Transverse colon (tissue), 4 donors: ENCODE measurements at places on chromosomes 4 and X. TPM values are rescaled to one million over a fixed set of nuclear protein-coding genes. Genes with fewer than 3 reads are reported as not detected.
A peak's percentile ranks its signal among the peaks of the same experiment; 100 is the strongest.

GRCh38 chrX:134713618-134714107 is 55.4 kb upstream of the PLAC1 start:
- no peaks in the 10 kb centered on the region for H3K27me3 ChIP-seq
- no peaks in the 10 kb centered on the region for H3K36me3 ChIP-seq
- no peak overlapping the region for H3K27ac ChIP-seq
- no peak for DNase-seq

DNA sequence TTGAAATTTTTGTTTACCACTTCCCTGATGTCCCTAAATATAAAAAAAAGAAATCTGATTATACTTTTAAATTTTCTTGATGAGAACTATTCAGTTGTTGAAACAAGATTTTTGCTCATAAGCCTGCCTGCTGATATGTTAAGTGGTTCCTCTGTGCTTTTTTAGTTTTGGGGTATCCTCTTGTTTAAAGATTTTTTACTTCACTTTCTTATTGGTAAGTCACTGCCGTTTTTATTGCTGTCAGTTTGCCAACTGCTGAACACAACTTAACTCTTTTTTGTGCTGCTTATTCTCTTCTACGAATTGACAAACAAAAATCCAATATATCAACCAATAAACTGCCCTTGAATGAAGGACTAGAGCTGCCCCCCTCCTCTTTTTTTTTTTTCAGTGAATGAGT is 39.5 kb downstream of the GUCY1A1 start:
- H3K27me3 ChIP-seq = no peaks in the 10 kb centered on the region
- no peak overlapping the region for H3K27ac ChIP-seq
- no peaks in the 10 kb centered on the region for H3K36me3 ChIP-seq
- H3K4me3 ChIP-seq = no peak overlapping the region
- no peaks in the 10 kb centered on the region for H3K4me1 ChIP-seq

DNA sequence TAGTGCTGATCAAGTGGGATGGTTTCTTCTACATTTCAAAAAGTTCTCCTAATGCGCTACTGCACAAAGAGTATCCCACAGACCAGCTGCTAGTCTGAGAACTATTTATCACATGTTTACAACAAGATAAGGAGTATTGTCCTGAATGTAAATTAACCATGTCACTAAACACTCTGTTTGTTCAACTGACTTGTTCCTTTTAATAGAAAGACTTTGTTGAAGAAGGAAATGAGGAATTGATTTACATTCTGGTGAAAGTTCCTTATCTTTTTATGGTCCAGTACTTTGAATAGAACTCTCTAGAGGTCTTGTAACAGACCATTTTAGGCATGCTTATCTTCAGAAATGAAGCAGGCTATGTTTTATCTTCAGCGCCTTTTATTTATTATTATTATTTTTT is 67.3 kb upstream of the IL13RA1 start:
- no peaks in the 10 kb centered on the region for H3K27me3 ChIP-seq
- no peak overlapping the region for H3K27ac ChIP-seq
- no peaks in the 10 kb centered on the region for H3K4me1 ChIP-seq
- no peak overlapping the region for H3K4me3 ChIP-seq
- no peaks in the 10 kb centered on the region for H3K36me3 ChIP-seq

DNA sequence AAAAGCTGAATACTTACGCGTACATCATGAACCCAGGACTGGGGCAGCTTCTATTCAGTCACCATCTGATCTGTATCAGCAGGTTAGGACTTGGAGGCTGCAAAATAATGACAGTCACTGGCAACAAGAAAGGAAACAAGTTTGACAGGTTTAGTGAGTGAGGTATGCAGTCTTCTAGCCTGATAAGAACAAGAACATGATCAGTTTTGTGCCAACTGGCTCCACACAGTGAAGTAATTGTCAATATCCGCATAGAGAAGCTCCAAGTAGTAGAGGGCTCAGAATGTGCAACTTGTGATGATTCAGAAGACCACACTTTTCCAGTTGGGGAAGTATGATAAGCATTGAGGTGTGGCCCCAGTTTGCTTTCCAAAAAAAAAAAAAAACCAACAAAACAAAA is at the start of gene TMPRSS11F:
Gene TMPRSS11F, minus strand, starts transcription at position 77 of the 400 bp plus-strand sequence. Its CDS starts 49 bp downstream, at position 28.
- no peak for DNase-seq
- no peaks in the 10 kb centered on the region for H3K36me3 ChIP-seq
- no peak within 1 kb of the TSS for H3K4me3 ChIP-seq
- H3K27me3 ChIP-seq = no peaks in the 10 kb centered on the region
- H3K4me1 ChIP-seq = no peaks in the 10 kb centered on the region

GRCh38 chr4:152159773-152160172 is 376.1 kb downstream of the FBXW7 start:
- DNase-seq = no peak
- no peak overlapping the region for H3K4me3 ChIP-seq
- no peaks in the 10 kb centered on the region for H3K27me3 ChIP-seq
- no peaks in the 10 kb centered on the region for H3K4me1 ChIP-seq

GRCh38 chr4:168847771-168848502 is 162.1 kb downstream of the CBR4 start:
- H3K36me3 ChIP-seq = no peaks in the 10 kb centered on the region
- H3K27me3 ChIP-seq = no peaks in the 10 kb centered on the region
- peak overlapping the region; percentile 91 for H3K27ac ChIP-seq
- no peaks in the 10 kb centered on the region for H3K4me1 ChIP-seq
- H3K4me3 ChIP-seq = no peak overlapping the region

GRCh38 chrX:151722241-151722846 is 6.5 kb downstream of the FATE1 start:
- H3K27ac ChIP-seq = no peak overlapping the region
- H3K27me3 ChIP-seq = no peaks in the 10 kb centered on the region
- no peaks in the 10 kb centered on the region for H3K36me3 ChIP-seq
- H3K4me3 ChIP-seq = no peak overlapping the region
- DNase-seq = peak; percentile 14

ARHGAP4 gene
- 50.2 TPM for total RNA-seq

BMX gene
- total RNA-seq = 1.1 TPM

HSD17B13 gene
- not detected for total RNA-seq

ADH1A gene
- total RNA-seq = not detected

C4orf50 gene
- 0.32 TPM for total RNA-seq

XAGE1A gene
- not detected for total RNA-seq
